ENCODE measurements at places on chromosomes 16 and 17. TPM values are rescaled to one million over a fixed set of nuclear protein-coding genes. Genes with fewer than 3 reads are reported as not detected.

The C16orf96 gene
- total RNA-seq = 0.15 TPM

The ZG16B gene
- 9.1 TPM for total RNA-seq

The SEPTIN1 gene
- total RNA-seq = 1.7 TPM

The KRTAP2-2 gene
- not detected for total RNA-seq

The ANKFN1 gene
- not detected for total RNA-seq

The ABCA8 gene
- 0.23 TPM for total RNA-seq
